Mesothelial cell of epicardium (in vitro differentiated cells): ENCODE measurements at places on chromosomes 3 and 15. TPM values are rescaled to one million over a fixed set of nuclear protein-coding genes. Genes with fewer than 3 reads are reported as not detected.

DNA sequence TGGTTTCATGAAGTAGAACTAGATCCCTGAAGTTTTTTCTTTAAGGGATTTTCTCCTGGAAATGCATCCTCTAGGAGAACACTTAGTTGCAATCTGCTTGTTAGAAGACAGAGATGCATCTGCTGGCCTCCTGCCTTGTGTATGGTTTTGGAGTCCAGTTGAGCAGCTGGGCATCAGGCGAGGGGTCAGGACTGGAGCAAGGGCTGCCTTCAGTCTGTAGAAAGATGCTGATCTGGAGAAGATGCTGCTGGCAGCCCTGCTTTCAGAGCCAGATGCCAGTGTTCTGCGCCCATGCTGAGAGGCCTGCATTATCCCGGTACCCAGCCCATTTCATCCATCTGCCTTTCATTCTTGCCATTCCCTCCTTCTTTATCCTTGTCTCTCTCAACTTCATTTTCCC, 77.4 kb downstream of the CHCHD6 start:
- no peak for DNase-seq

- DNase-seq, result no peak
Observed at GRCh38 chr3:111610612-111611054, 15.5 kb upstream of the ZBED2 start.

DNA sequence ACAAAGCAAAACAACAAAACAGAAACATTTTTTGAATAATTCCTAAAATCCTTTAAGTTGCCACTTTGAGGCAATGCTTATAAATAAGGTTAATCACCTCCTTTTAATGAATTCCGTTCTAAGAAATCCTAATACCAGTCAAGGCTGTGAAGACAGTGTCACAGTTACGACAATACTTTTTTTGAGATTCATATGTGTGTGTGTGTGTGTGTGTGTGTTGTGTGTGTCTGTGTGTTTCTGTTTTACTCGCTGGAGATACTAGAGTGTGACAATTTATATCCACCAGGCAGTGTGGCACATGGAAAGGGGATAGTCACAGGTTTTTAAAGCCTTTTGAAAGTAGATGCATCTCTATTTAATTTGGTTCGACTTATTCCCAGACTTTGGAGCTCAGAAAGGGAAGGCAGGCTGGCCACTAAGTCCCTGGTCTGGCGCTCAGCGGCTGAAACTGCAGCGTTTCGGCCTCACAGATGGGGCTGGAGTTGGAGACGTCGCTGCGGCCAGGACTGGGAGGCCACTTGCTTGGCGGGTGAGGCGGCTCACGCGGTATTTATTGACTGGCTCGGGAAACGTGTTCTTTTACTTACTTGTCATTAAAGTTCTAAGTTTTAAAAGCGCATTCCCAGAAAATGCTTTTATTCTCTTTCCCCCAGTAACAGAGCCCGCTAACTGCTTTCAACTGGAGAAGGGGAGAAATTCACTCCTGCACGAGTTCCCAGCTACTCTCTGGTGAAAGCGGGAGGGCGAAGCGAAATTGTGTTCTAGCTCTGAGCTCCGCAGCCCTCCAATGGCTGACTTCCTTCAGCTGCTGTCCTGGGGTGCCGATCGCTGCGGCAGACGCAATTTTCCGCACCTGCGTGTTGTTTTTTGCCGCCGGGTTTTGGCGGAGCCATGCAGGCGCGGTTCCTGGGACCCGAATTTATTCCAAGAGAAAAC, 13.7 kb downstream of the ZIC1 start:
- peak; percentile 50 for DNase-seq

ATP13A4 gene
- total RNA-seq, result 1.9 to 2.0 TPM (median 2.0 TPM) in 3 replicates

ZBBX gene
- 0.70 to 1.9 TPM (median 1.4 TPM) in 3 replicates for total RNA-seq
